ENCODE measurements at places on chromosomes 3 and 15.

DNA sequence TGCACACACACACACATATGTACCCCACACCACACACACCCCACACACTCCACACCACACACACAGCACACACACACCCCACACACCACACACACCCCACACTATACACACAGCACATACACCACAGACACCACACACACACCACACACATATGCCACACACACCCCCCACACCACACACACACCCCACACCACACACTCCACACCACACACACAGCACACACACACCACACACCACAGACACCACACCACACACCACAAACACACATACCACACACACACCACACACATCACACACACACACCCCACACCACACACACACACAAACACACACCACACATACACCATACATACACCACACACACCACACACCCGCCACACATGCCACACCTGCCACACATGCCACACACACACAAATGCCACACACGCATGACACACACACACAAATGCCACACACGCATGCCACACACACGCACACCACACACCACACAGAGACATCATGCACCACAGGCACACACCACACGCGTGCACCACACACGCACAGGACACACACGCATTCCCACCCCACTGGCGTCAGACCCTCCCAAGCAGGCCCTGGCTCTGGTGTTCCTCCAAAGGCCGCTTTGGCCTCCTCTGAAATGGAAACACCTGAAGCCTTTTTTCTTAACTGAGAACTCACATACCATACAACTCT, 15.7 kb downstream of the CHST13 start:
- no peak for DNase-seq

DNA sequence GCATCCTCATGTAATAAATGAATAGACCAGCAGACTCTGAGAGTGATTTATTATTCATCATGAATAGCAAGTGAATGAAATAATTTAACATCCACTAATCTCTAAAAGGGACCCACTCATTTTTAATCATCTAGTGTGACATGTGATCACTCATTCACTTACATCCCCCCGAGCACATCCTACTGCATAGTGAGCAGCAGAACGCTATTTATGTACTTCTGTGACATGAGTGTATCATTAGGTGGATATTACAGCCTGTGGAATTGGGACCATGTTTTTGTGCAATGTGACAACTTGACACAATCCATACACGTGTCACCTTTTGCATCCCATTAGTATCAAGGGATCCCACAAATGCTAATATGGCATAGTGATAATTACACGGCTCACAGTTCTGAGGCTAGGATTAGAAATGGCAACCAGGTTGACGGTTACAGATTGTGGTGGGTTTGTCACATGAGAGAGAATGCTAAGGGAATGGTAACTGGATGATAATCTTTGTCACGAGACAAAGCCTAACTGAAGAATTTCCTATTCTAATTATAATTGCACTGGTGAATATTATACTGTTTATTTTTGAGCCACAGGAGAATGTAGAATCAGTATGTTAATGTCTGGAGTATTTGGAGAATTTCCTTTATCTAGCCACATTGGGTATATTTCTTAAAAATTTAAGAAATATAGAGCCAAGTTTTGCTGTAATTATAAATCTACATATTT, 595.2 kb upstream of the TBL1XR1 start:
- no peak for DNase-seq

- DNase-seq: no peak
Measured at GRCh38 chr3:32483772-32484171, 18.9 kb downstream of the CMTM6 start.

GRCh38 chr15:70264014-70264582, 166.4 kb upstream of the TLE3 start:
- DNase-seq: no peak

GRCh38 chr3:122295266-122296062, 29.6 kb upstream of the CSTA start:
- DNase-seq: no peak

DNA sequence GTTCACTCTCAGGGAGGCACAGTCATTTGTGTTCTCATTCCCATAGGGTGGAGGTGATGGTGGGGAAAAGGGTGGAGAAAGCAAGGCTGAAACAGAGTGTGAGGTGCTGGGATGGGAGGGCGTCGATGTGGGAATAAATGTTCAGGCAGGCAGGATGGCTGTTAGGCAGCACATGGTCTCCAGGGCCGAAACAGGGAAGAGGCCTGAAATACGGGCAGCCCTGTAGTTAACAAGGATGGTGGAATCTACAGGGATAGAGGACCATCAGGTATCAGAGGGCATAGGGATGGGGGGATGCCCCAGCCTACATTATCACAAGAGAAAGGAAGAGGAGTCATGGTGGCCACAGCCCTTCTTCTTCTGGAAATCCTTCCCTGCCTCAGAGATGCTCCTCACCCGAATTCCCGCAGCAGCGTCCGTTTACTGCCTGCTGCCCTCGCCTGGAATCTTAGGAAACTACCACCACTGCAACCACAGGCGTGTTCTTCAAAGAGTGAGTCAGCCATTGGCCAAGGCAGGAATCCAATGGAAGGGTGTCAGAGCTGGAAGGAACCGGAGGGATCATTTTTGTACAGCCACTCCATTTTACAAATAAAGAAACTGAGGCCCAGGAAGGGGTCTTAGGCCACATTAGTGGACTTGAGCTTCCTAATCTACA, 49.7 kb upstream of the POMGNT2 start:
- peak; percentile 51 for DNase-seq

DNA sequence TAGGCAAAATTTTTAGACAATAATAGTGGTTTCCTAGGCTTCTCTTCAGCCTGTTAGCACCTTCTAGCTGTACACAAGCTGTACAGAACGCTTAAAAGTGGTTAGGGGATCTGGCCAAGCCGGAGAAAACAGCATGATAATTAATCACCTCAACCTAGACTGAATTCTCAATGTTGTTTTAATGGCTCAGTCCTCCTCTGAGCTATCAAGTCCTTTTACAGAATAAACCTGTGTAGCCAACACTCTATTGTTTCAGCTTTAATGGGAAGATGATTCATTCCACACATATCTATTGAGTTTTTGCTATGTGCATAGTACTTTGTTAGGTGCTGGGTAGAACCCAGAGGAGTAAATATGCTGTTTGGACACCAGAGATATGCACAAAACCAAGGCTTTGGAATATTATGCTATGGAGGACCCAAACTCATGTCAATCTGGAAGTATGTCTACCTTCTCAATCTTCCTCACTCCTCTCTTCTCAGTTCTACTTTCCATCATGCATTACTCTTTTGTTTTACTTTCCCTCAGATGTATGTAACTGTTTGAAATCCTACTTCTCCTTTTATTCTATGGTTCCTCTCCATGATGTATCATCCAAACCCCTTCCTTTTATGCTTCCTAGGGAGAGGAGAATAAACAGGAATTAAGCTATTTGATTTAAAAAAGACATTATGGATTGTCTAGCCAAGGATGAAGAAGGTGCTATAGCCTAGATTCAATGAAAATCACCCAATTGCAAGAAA, 27.6 kb upstream of the UBE2E2 start:
- no peak for DNase-seq

DNA sequence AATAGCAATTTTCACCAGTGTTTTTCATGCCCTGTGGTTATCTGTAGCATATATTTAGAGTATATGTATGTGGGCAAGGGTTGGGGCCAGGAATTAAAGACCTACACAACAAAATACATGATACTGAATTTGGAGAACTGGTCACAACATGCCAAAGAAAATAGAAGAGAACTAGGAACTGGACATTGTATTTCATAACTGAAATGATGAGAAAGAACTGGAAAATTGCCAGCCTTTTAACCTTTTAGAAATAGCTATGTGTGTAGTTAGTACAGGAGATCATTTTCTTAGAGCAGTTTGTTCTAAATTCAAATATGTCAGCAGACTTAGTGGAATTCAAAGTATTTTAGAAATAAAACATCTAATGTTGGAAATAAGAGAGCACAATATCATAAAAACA, 227.1 kb upstream of the CGNL1 start:
- no peak for DNase-seq

- no peak for DNase-seq
Measured at GRCh38 chr3:187012609-187013051, 82.3 kb downstream of the ST6GAL1 start.

GRCh38 chr3:135834465-135834864, 131.1 kb upstream of the PPP2R3A start:
- DNase-seq: no peak

DNA sequence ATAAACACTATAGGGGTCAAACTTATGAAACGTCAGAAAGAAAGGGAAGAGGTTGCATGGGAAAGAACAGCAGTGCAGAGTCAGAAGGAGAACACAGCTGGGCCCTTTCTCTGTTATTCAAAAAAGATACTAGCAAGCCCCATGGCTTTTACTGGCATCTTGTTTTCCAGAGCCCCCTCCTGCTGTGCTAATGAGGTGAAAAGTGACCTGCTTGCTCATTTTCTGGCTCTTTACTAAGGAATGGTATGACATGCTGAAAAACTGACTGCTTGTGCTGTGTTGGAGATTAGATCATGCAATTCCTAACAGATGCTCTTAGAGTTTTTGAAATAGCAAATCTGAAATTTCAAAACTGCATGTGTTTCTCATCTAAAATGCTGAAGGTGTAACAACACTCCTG, 541.6 kb upstream of the ALCAM start:
- no peak for DNase-seq

DNA sequence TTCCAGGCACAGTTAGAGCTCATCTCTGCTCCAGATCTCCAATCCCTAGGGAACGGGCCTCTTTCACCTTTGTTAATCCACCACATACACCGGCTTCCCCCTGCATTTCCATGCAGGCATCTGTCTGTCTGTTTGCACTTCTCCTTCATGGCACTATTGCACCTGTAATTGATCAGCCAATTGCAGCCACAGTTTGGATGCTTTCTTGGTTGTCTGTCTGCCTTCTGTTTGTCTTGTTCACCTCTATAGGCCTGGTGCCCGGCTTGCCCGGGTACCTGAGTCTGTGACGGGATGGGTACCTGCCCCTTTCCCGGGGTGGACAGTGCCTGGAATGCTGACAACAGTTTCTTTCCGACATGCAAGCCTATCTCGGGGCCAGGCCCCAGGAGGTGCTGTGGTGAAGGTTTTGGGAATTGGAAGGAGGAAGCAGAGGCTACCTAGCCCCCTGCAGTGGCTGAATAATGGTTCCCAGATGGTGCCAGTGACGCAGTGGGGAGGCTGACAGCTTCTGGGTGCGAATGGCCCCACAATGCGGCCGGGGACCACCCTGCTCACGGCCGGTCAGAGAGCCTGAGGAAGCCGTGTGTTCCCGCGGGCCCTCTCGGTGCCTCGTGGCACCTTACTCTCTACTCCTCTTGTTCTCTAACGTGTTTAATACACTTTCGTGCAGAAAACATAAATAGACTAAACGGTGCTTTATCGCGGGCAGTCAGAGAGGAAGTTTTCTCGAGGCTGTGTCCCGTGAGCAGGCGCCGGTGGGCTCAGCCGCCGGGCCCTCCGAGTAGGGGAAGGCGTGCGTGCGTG, 31.3 kb upstream of the RAB6B start:
- DNase-seq: no peak

GRCh38 chr3:161401389-161401788, 30.1 kb upstream of the SPTSSB start:
- no peak for DNase-seq

GRCh38 chr15:52221730-52222129, 30.5 kb upstream of the GNB5 start:
- no peak for DNase-seq

GRCh38 chr15:28006116-28006905, 92.8 kb downstream of the OCA2 start:
- DNase-seq: no peak
